ENCODE measurements at places on chromosomes 5 and 9.

GRCh38 chr9:6943293-6943692 lies 185.5 kb downstream of the KDM4C start:
- DNase-seq, result no peak

DNA sequence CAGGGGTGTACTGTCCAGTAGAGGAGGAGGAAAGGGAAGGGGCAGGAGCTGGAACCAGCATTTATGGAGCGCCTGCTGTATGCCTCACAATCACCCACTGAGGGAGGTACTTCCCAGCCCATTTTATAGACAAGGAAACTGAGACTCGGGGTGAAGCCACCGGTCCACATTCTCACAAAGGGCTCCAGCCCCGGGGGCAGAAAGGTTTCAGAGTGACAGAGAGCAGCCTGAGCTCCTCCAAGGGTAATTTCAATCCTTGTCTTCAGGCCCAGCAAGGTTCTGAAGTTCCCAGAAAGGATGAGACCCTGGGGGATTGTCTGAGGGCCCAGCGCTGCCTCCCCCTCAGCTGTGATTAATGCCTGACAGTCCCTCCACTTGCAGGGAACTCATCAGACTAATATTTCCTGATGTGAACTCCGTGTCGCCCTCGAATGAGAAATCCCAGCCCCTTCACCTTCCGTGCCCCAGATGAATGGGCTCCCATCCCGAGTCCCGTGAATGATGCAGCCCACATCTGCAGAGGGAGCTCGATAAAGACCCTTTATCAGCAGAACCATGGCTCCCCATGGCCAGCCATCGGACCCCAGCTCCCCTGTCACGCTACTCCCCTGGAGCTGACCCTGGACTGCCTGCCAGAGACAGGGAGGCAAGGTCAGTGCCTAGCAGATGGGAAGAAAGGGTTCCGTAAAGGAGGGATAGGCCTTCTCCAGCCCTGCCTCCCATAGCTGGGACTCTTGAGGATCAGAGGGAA lies 32.1 kb upstream of the MVB12B start:
- no peak for DNase-seq

- DNase-seq, result peak; percentile 56
Measured at GRCh38 chr5:97297063-97297703, 114.1 kb upstream of the RIOK2 start.

DNA sequence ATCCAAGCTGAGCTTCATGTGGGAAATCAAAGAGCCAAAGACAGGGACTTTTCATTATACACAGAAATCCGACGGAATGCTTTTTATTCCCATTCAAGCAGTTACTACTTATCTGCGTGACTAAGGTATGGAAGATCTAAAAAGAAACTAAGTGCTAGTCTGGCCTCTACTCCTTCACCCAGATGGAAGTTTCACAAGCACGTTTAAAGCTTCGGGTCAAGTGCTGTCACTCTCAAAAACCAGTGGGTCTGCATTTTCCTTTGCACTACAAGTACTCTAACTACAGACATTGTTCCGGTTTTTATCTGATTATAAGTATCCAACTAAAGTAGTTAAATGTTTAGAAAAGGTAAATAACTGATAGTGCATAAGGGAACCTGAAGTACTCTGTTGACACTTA lies 13.7 kb upstream of the MTAP start:
- DNase-seq, result no peak

DNA sequence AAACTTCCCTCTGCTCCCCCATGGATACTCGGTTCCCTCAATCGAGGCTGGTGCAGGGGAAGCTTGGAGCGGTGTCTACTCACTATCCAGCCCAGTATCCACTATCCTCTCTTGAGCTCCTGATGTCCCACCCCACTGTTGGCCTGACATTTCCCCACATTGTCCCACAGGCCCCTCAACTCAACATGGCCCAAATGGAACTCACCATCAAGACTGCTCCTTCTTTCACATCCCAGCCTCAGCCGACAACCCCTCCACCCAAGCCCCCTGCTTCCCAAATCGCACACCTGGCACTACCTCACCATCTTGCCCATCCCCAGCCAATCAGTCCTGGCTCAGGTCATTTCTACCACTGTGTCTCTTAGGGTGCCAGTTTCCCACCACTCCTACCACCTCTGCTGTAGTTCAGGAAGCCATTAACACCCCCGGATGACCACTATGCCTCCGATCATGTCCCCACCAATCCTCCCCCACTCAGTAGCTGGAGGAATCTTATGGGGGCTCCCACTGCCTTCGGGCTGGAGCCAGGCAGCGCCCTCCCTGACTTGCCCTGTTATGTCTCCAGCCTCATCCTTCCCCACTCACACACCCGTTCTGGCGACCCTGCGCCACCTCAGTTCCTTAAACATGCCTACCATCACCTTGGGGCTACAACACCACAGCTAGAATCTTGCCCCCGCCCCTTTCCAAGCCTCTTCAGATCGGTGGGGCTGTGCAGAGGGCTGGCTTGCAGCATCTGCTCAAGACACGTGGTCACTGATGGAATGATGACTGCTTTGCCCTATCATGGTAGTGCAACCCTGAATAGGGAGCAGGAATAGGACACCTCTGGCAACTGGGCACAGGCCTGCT lies 273.6 kb downstream of the FSTL4 start:
- no peak for DNase-seq

DNA sequence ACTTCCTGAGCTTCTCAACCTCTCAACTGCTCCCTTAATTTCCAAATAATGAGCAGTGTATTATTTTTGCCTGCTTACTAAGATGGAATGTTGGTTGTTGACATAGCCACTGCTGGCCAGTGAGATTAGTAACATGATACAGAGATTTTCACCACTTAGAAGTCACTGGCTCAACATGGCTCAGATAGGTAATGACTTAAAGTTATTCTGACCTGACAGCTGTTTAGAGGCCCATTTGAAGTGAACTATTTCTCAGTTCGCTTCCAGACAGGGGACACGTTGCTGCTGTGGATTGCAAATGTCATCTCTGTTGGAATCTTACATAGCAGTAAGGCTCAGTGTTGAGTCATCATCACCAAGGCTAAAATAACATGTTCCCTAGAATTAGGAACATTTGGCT lies 490.2 kb downstream of the TLE4 start:
- DNase-seq, result peak; percentile 9

DNA sequence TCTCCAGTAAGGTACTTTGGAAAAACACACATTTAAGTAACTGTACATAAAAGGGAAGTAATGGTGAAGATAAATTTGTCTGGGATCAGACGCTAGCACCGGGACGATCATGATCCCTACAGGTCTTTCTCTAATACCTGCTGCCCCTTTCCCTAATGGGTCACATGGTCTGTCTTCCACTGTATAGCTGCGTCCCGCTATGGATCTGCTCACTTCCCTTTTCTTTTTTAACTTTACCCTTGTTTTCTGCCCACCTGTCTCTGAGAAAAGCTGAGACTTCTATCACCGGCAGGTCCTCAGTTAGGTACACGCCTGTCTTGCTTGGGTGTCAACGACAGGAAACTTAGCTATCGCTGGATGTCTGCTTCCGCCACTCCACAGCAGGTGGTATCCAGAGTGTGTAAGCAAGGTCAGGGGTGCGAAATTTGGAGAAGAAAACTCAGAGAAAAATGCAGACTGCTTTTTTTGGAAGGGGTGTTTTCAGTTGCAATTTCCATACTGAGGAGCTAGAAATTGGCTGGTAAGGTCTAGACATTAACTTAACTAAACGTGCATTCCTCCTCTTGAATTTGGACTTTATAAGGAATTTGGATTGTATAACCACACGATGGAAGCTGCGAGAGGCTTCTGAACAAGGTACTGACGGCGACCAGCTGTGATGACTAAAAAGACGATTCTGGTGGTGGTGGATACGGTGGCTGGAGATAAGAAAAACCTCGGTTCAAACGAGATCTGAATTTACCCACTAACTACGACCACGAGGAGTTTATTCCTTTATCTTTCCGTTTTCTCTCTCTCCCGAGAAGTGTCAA lies 1.1 kb upstream of the ICE1 start:
- DNase-seq, result no peak

DNA sequence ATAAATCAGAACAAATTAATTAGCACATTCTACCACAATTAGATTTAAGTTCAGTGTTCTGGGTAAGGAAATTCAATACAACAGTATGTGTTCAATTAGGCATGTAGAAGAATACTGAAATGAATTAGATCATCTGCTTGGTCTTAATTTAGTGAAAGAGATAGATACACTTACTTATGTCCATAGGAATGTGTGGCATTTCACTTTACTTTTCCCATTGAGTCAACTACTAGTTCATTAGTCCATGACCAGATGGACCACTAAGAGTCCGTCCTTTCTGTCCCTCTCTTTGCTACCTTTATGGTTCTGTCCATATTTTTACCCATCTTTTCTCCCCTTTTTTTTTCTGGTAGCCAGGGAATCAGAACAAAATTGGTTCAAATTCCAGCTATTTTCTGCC lies 276.9 kb downstream of the OSTF1 start:
- no peak for DNase-seq

DNA sequence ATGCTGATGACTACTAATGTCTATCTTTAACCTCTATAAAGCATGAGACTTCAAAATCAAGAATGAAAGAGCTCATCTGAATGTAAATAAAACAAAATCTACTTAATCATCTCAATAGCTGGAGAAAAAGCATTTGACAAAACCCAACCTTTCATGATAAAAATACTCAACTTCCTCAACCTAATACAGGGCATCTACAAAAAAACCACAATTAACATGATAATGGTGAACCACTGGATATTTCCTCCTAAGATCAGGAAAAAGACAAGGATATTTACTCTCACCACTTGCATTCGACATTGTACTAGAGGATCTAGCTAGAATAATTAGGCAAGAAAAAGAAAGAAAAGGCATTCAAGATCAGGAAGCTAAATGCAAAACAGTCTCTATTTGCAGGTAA lies 49.3 kb downstream of the FAM169A start:
- DNase-seq, result no peak

DNA sequence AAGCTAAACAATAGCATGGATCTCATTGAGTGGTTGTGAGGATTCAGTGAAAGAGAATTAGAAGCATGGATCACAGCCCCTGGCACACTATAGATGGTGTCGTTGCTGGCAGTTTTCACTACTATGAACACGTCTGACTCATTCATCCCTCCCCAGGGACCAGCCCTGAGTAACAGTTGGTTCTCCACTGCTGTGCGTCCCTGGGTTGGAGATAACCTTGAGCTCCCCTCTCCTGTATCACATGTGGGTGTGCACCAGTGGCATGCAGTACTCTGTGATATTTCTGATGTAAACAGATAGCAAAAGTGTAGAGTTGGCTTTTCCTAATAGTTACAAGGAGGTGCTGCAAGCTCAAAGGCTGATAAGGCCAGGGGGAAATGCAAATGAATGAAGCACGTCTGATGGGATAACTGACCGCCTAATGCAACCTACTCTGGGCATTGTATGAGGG lies 8.8 kb upstream of the LCP2 start:
- DNase-seq, result no peak

GRCh38 chr5:128121651-128122050 lies 38.1 kb downstream of the SLC12A2 start:
- no peak for DNase-seq

DNA sequence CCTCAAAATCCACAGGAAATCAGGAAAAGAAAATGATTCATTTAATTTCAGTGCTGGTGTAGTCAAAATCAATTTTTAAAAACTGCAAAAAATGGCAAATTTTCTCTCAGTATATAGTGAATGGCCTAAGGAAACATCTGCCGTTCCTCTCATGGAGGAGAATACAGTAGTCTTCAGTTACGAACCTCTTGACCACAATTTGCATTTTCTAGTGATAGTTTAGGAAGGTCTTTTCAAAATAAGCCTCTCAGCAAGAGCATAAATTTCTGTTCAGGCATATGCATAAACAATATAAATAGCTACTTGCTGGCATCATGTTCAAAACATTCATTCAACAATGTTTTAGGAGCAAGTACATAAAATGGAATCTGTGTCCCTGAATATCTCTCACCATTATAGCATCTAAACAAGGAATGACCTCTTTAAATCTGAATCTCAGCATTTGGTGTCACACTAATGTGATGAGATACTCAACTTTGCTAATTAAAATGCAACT lies 33.5 kb downstream of the HAPLN1 start:
- DNase-seq, result no peak

DNA sequence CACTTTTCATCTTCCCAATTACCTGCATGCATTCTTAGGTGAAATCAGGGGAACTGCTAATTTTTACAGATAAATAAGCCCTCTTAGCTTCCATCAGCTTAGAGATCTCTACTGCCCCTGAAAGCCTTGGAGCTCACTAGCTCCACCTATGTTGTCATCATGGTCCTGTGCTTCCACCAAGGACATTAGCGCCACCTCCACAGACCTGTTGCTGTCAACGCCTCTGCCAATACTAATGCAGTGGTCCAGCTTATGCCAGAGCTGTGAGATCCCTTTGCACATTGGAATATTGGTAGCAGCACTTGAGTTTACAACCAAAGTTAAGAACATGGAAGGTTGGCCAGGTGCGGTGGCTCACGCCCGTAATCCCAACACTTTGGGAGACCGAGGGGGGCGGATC lies 7.7 kb upstream of the SHISAL2B start:
- DNase-seq, result no peak

- no peak for DNase-seq
Measured at GRCh38 chr9:121073038-121073437, 1.7 kb upstream of the CNTRL start.

- DNase-seq, result no peak
Measured at GRCh38 chr5:96726802-96727201, 64.6 kb downstream of the CAST start.

DNA sequence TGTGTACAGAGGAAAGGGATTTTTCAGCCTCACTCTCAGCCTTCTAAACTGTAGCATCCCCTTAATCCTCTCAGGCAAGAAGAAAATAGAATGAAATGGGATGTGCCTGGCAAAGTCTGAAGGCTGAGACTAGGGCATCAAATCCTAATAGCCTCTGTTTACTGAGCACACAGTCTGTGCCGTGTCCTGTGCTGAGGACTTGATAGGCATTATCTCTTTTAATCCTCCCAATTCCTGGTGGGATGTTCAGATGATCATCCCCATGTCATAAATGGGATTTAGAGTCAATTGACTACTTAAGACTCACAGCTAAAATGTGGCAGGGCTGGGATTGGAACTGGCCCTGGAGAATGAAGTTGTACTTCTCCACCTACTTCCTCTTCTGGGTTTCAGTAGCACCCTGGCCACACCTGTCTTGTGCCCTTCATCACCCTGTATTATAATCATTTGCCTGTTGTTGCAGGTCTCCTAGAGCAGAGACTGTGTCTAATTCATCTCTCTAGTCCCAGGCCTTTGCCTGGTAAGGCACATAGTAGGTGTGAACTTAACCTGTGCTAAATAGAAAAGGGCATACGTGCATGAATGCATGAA lies 81.0 kb downstream of the WWC1 start:
- DNase-seq, result peak; percentile 6

DNA sequence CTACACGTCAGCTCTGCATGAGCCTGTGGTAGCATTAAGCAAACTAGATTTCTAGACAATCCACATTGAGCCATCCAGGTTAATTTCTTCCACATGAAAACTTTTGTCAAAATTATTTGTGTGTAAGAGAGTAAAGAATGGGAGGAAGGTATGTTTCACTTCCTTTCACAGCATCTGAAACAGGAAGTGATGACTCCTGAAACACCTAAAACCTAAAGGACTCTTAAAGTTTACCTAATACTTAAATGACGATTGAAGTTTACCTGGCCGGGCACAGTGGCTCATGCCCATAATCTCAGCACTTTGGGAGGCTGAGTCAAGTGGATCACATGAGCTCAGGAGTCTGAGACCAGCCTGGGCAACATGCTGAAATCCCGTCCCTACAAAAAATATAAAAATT lies 223.8 kb downstream of the CEMIP2 start:
- DNase-seq, result no peak
